ENCODE measurements at places on chromosomes 16 and 17.

GRCh38 chr17:51818777-51819176, 339.7 kb downstream of the CA10 start:
- DNase-seq, result no peak

GRCh38 chr16:57276596-57276995, 7.9 kb downstream of the PLLP start:
- DNase-seq, result no peak

DNA sequence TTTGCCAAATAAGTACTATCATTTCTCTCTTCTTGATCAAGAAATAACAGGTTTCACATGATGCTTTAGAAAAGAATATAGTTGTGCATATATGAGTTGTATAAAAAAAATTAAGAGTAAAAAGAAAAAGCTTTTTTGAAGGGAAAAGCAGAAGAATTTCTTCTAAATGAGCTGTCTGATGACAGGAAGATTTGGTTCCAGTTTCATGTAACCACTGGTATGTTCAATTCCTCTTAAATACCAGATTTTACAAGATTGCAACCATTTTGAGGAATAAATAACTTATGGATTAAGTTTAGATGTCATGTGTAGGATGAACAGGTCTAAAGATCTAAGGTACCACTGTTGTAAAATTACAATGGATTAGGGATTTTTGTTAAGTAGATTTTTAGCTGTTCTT, 45.0 kb downstream of the VMP1 start:
- no peak for DNase-seq

GRCh38 chr17:29518359-29518758, 48.5 kb downstream of the ABHD15 start:
- DNase-seq, result no peak
